ELF-1 (cell line): ENCODE measurements at places on chromosomes 2 and 18.

- DNase-seq, result no peak
Measured at GRCh38 chr2:55000341-55000740, 49.9 kb downstream of the RTN4 start.

DNA sequence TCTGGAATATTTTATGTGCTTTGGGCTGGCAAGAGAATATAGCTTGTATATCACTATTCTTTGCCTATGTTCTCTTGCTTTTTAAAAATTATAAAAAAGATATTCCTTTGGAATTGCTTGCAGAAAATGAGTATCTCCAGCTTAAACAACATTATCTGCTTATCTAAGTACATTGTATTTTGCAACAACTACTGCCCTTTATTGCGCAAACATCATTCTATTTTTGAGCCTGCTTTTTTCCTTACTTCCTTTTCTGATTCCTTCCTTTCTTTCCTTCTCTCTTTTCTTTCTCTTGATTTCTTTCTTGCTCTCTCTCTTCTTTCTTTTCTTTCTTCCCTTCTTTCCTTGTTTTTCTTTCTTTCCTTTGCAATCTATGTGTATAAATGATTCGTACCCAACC, 74.0 kb downstream of the UNC80 start:
- DNase-seq, result no peak

- DNase-seq, result peak; percentile 85
Measured at GRCh38 chr2:28452534-28453081, 43.3 kb upstream of the PLB1 start.

DNA sequence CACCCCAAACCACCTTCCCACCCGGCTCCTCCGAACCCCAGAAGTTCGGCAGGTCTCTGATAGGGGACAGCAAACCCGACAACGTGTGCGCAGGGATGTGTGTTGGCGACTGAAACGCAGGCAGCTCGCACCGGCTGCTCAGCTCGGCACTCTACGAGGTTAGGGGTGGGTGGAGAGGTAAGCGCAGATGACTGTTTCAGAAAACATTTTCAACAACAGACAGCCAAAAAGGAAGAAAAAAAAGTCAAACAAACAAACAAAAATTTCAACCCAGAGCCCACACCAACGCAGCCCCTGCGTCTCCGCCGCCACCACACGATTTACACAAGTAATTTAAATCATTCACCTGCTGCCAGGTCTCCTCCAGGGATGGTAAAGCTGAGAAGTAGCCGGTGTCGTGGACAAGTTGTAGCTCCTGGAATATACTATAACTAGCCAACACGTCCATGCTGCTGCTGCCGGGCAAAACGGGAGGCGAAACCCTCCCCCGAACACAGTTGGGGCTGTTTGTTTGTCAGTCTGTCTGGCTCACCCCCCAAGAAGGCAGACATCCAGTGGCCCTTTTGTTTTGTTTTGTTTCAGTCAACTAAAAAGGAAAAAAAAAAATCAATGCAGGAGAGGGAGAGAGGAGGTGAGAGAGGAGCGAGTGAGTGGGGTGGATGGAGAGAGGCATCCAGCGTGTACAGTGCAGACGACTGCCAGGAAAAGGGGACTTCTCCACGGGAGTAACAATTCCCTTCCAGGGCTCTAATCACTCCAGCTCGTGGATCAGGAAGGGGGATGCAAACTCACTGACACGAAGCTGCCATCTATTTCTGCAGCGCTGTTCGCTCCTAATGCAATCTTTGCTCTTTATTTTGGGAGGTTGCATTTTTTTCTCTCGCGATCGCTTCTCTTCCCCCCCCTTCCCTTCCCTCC, at the start of gene KLF7:
Gene KLF7 (minus strand): TSS at position 828 of the 918 bp plus-strand sequence. CDS start 380 bp downstream, at position 448.
- peak; percentile 63 for DNase-seq

DNA sequence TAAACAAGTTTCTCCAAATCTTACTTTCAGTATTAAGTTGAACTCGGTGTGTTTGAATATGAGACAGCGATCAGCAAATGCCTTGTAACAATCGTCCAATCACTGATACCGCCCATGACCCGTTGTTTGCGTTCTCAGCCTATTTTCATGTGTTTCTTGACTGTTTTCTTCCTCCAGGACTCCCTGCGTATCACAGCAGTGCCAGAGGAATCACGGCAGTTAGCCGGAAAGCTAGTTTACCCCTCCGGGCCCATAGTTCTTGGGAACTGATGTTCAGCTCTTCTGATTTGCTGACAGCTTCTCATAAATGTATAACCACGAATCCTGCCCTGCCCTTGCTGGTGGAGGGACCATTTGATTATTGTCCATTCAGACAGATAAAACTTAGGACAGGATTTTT, 42.2 kb upstream of the TPO start:
- no peak for DNase-seq

GRCh38 chr18:45173799-45174519, 441.3 kb upstream of the SLC14A2 start:
- DNase-seq, result no peak
